Right renal pelvis (tissue), 4 donors: ENCODE measurements at places on chromosomes 4 and X. TPM values are rescaled to one million over a fixed set of nuclear protein-coding genes. Genes with fewer than 3 reads are reported as not detected.

DNA sequence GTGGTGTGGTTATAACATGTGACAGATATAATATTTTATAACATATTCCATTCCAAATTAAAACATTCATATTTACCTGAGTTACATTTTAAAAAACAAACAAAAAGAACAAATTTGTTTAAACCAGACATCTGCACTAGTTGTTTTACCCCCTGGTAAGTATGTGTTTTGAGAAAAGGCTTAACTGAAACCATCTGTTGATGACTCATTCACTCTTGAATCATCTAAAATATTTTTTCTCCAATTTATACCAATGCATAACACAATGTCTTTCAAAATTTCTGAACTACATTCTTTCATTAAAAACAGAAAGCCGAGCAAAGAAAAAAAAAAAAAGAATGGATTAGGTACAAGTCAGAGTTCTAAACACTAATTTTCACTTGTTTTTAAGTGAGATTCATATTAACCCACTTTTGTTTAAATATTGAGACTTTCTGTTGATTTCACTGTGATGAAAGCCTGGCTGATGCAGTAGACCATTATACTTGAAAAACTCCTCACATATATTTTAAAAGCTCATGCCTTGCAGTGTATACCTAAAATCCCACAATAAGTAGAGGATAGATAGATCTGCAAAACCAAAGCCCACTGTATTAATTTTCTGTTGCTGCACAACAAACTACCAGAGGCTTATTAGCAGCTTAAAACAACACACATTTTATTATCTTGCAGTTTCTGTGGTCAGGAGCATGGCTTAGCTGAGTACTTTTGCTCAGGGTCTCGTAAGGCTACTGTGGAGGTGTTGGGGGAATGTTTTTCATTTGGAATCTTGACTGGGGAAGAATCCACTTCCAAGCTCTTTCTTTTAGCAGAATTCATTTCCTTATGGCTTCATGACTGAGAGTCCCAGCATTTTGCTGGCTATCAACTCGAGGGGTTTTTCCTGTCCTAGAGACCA lies 221.5 kb downstream of the PCDH18 start:
- DNase-seq: no peak

GRCh38 chr4:142959173-142959572 lies 113.1 kb upstream of the INPP4B start:
- no peak for DNase-seq

The RHOXF2 gene
- polyA plus RNA-seq: not detected

The STK26 gene
- 9.9 TPM for polyA plus RNA-seq
